CD4-positive, alpha-beta memory T cell (primary cell): ENCODE measurements at places on chromosomes 3 and 15.

DNA sequence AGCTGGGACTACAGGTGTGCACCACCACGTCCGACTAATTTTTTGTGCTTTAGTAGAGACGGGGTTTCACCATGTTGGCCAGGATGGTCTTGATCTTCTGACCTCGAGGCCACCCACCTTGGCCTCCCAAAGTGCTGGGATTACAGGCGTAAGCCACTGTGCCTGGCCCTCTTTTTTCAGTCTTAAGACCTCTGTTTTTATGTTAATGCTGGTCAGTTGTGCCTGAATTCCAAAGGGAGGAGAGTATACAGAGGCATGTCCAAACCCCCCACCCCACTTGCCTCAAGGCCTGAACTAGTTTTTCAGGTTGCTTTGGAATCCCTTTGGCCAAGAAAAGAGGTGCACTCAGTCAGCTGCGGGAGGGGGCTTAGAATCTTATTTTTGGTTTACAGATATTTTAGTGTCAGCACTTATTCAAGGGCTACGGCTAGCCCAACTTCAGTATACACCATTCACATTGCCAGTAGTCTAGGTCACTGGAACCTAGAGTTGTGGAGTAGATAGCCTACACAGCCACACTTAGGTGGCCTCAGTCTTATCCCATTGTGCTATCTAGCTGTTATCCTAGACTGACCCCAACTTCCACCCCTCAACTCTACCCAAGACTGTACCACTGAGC lies 128.0 kb upstream of the TPM1 start:
- DNase-seq: no peak

DNA sequence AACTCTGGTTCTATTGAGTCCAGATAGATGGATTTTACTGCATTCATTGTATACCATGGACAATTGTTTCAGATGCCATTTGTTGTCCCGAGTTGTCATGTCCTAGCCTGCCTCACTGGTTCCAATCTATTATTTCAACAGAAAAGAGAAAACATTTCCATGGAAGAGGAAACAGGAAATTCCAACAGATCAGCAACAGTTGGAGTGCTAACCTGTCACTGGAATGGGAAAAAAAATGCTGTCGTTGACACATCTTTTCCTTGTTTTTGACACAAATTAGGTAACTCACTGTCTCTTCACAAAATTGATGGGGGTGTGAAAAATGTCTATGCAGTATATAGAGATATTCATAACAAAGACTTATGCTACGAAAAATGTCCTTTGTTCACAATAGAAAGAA lies 432.0 kb upstream of the TBL1XR1 start:
- DNase-seq: no peak

DNA sequence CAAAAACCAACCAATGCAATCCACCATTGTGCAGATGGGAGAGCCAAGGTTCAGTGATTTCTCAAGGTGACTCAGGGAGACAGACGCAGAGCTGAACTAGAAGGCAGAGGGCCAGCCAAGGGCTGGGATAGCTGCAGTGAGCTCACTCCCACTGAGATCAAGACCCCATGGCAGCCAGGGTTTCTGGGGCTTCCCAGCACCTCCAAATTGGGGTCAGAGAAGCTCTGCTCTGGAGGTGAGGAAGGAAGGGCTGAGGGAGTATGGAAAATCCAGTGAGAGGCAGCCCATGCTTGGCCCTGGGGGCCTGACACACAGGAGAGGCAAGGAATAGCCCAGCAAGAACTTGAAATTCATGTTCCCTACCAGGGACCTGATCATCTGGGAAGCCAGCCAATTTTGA lies 61.0 kb downstream of the ISG20 start:
- no peak for DNase-seq

DNA sequence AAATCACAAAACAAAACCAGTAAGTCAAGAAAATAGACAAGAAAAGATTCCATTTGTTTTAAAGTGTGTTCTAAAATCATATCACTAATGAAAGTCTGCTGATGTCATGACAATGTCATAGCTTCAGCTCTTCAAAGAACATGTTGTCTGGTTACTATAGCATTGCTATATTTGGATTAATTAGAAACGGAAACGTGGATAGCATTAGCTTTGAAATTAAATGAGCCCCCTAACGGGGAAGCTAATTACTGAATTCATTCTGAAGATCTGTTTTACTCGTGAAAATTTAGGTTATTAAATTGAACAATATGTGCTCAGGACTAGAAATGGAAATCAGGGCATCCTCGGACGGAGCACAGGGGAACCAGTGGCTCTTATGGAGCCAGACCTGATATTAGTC lies 316.7 kb upstream of the AGTR1 start:
- no peak for DNase-seq

DNA sequence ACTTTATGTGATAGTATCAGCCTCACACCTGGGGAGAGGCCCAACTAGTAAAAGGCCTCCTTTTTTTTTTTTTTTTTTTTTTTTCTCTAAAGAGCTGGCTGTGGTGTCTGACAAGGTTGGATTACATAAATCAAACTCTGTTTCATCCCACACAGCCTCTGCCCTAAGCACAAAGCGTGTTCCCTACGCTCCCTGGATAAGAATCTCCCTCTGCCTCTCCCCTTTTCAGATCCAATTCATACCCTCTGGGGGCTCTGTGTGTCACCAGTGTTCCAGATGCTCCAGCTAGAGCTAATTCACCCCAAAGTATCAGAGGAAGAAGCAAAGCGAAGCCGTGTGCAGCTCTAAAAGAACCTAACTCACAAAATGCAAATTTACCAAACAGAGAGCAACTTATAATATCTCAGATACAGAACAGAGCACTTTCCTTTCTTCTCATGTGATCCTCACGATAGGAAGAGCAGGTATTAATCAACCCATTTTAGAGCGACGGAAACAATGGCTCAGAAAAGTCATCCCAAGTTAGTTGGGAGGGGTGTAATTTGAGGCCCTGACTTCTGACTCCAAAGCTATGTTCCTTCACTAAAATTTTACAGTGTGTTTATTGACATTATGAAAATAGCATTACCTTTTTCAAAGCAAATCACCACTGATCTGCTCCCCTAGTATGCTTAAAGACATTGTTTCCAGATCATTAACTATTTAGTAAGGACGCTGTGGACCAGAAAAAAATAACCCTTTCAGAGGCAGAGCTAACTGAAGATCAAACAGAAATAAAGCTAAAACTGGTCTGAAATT lies 12.4 kb downstream of the BMF start:
- DNase-seq: no peak

DNA sequence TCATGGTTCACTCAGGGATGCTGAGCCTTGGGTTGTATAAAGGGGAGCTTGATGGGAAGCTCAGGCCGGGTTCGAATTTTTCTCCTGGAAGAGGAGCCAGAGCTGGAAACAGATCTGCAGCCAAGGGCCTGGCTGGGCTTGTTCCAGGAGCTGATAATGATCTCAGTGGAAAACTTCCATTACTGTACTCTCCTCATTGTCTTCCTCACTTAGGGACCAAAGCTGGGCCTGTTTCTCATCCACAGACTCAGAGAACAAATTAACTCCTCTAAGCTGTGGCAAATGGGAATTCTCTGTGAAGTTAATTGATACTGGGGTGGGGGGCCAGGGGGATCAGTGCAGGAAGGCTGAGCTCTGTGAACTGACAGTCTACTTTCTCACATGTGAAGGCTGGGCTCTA lies 92.0 kb downstream of the PRICKLE2 start:
- DNase-seq: no peak

DNA sequence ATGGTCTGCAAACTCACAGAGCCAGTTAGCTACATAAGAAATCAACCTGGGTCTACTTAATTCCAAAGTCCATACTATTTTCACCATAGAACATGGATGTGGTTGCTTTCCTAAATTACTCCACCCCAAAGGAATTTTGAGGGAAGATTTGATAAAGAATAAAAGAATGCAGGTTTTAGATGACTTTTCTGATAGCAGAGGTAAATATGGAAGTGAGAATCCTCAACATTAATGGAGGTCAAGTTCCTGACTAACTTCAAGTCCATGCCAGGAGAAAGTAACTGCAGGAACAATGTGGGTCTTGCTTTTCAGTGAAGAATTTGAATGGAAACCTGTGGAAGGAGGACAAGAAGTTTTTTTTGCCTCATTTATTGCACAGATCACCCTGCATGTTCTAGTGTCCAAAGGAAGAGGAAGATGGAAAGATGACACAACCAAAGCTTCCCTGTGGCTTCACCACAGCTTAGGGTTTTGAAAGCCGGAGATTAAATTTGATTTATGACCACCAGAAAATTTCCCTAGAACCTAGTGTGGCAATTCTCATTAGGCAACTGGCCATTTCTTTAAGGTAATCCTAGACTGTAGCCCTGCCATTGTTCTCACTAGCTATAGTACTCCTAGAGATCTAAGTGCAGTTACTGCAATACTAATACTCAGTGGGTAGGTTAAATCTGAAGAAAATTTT lies 429.7 kb downstream of the RAP2B start:
- DNase-seq: no peak

GRCh38 chr3:41523897-41524296 lies 324.6 kb downstream of the CTNNB1 start:
- DNase-seq: no peak

- no peak for DNase-seq
Observed at GRCh38 chr3:105214590-105214989, 152.1 kb upstream of the ALCAM start.
